ENCODE measurements at places on chromosomes 7 and 10. TPM values are rescaled to one million over a fixed set of nuclear protein-coding genes. Genes with fewer than 3 reads are reported as not detected.

The CYP3A4 gene
- 0.15 TPM for polyA plus RNA-seq

The GPR85 gene
- 1.4 TPM for polyA plus RNA-seq

The CHST12 gene
- 13.9 TPM for polyA plus RNA-seq

The GPR26 gene
- not detected for polyA plus RNA-seq

The KIAA1217 gene
- polyA plus RNA-seq = 86.8 TPM

The NFE2L3 gene
- polyA plus RNA-seq = 39.2 TPM

The TFPI2 gene
- 18.0 TPM for polyA plus RNA-seq

GRCh38 chr10:47241946-47242867, 57.8 kb upstream of the GDF10 start:
- DNase-seq = no peak

- no peak for DNase-seq
These were observed 203.0 kb upstream of the MDFIC start for GRCh38 chr7:114718861-114719260.

DNA sequence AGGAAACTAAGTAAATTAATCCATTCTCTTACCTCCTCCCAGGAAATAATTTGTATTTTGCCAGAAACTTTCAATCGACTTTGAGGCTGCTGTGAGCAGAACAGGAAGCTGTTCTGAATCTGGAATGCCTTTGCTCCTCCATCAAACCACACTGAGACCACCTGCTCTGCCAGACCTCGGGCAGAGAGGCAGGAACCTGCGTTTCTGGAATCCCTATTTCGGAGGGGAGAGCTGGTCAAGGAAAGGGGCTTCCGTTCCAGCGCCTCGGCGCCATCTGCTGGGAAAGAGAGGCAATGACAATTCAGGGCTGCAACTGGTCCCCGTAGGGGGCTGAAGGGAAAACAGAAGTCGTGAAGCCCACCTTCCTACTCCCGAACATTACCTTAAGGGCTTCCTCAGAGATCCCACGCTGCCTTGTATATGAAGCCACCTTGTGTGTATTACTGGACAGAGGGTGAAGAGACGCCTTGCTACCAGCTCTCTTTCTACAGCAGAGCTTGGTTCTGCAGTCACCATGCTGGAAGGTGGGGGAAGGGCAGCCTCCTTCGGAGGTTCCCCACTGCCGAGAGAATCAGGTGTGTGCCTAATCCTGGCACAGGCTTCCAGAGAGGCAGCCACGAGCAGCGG, 31.2 kb downstream of the ZNF467 start:
- no peak for DNase-seq

GRCh38 chr10:119502618-119503155, 39.8 kb downstream of the RGS10 start:
- DNase-seq = no peak

GRCh38 chr7:68121655-68122054, 1125.0 kb downstream of the TYW1 start:
- no peak for DNase-seq

DNA sequence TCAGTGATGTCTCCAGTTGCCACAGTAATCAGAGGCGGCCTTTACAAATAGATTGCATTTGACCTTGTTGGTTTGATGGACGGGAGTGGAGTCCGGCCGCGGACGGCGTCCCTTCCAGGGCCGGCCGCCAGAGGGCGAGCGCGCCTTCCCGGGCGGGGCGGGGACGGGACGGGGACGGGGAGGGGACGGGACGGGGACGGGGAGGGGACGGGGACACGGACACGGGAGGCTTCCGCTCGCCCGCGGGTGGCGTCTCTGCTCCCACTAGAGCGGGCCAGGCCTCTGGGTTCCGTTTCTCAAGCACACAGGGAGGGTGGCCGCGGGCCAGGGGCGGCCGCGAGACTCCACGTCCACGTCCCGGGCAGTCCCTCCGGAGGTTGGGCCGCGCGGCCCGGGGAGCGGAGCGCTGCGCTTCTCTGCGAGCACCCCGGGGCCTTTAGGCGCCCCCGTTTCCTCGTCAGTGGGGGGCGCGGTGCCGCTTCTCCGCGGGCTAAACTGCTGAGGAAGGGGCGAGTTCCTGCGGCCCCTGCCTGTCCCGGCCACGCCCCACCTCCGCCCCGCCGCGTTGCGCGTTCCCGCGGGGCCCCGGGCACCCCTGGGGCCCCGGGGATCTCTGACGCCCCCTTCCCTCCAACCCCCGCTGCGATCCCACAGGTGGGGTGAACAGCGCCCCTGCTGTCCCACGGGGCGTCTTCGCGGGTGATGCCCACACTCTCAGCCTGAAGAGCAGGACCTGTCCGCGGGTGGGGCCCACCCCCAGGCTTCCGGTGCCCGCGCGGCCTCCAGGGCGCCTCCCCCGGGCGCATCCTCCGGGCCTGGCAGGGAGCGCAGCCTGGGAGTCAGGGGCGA, 84.2 kb upstream of the MKI67 start:
- DNase-seq = no peak

DNA sequence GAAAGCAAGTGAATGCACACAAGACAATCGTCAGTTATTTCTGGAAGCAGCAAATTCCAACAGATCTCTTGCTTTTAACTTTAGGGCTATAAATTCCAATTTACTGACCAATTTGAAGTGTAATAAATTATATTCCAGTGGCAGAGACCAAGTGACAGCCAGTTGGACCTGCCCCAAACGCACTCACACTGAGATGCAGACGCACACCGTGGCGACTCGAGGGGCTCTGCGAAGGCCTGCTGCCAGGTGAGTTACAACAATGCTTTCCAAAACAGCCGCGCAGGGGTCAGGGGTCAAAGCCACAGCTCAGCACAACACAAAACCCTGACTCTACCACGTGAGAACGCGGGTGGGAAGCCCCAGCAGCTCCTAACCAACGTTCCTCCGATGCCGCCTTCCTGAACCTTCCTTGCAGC, 97.4 kb downstream of the ZRANB1 start:
- no peak for DNase-seq

- no peak for DNase-seq
These were observed 22.6 kb downstream of the TSPAN14 start for GRCh38 chr10:80476685-80477084.

DNA sequence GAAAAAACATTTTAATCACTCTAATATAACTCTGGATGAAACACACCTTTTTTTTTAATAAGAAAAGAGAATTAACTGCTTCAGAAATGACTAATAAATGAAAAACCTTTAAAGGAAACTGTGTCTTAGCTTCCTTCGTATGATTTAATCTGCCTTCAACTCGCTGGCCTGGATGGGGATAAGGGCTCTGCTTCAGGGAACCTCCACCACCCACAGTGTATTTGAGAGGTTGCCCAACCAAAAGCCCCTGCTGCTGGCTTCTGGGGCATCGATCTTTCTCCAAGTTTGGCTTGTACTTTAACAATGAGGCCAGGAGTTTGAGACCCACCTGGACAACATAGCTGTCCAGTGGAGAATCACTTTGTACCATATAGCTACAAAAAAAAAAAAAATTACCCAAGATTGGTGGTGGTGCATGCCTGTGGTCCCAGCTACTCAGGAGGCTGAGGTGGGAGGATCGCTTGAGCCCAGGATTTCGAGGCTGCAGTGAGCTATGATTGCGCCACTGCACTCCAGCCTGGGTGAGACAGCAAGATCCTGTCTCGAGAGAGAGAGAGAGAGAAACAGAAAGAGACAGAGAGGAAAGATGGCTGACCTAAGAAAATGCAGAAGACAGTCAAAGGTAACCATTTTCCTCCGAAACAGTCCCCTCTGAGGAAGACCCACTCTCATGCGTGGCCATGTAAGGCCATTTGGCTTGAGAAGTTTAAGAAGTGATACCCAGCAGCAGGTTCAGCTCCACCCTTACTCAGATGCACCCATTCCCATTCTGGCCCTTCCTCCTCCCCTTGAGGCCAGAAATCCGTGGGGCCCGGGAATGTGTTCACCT, 13.6 kb upstream of the LIMK1 start:
- DNase-seq = no peak

- no peak for DNase-seq
These were observed 769 bp upstream of the TMEM248 start for GRCh38 chr7:66920256-66920655.

- DNase-seq = no peak
These were observed 20.9 kb downstream of the CD36 start for GRCh38 chr7:80659120-80660055.

- DNase-seq = no peak
These were observed 73.9 kb upstream of the MSRB2 start for GRCh38 chr10:23021430-23021829.

DNA sequence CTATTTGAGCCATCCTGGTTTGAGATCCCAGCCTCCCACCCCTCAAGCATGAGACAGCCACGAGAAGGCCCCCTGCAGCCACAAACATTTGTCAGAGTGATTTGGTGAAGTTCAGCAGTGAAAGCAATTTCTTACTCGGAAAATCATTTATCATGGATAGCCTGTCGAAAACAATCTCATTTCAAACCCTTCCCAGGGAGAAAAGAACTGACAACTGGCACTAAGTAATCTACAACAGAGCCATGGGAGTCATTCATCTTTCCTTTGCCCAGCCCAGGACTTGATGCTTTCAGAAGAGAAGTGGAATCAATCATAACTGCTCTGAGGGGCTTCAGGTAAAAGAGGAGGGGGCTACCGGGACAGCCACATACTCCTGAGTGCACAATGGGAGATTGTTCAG, 411.2 kb downstream of the KCNMA1 start:
- DNase-seq = no peak

DNA sequence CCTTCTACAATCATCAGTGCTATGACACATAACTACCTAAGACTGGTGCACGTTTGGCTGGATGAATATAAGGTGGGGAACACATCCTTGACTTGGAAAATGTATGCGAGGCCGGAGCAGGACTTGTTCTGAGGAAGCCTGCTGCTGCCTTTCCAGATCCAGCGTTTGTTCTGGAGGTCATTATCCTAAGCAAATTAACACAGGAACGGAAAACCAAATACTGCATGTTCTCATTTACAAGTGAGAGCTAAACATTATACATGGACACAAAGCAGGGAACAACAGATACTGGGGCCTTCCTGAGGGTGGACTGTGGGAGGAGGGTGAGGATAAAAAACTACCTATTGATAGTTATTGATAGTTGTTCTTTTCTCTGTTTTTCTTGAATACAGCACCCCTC, 10.8 kb upstream of the GALNT11 start:
- no peak for DNase-seq

- no peak for DNase-seq
These were observed 12.9 kb upstream of the ADCK2 start for GRCh38 chr7:140659856-140660255.

DNA sequence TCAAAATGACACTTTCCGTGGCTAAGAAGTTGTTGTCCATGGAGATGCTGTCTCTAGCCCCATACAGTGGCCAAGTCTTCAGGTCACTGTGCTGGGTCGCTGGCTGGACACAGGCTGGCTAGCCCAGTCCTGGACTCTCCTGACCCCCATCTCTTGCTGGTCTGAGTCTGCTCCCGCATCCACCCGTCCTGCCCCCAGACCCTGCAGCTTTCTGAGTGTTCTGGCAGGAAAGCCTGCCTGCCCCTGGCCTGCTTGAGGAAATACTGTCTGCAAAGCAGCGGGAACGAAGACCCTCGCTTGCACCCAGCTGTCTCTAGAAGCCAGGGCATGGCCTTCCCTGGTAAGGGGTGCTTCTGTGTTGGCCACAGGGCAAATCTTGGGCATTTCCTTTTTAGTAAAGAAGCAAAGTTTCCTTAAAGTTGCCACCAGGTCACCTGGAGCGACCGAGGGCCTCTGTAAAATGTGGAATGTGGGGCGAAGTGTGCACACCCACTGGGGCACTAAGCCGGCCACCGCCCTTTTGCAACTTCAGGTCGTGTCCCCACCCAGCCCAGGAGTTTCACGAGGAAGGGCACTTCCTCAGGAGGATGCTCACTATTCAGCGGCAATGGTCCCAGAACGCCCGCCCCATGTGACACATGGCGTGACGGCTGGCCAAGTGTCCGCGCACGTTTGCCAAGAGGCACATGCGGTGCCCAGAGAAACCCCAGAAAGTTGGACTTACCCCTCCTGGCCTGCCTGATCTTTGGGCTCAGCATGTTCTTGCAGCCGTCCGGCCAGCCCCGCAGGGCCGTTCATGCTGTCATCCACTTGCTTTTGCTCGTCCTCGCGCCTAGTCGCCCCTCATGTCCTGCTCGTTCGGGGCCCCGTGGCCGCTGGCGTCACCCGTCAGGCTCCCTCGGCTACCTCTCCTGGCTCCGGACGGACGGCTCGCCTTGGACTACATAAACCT, 558 bp downstream of the ARHGAP22 start:
- DNase-seq = no peak
